ENCODE measurements at places on chromosomes 7 and 10.

- DNase-seq = no peak
These were observed 163.1 kb downstream of the UBE2H start for GRCh38 chr7:129789652-129790051.

DNA sequence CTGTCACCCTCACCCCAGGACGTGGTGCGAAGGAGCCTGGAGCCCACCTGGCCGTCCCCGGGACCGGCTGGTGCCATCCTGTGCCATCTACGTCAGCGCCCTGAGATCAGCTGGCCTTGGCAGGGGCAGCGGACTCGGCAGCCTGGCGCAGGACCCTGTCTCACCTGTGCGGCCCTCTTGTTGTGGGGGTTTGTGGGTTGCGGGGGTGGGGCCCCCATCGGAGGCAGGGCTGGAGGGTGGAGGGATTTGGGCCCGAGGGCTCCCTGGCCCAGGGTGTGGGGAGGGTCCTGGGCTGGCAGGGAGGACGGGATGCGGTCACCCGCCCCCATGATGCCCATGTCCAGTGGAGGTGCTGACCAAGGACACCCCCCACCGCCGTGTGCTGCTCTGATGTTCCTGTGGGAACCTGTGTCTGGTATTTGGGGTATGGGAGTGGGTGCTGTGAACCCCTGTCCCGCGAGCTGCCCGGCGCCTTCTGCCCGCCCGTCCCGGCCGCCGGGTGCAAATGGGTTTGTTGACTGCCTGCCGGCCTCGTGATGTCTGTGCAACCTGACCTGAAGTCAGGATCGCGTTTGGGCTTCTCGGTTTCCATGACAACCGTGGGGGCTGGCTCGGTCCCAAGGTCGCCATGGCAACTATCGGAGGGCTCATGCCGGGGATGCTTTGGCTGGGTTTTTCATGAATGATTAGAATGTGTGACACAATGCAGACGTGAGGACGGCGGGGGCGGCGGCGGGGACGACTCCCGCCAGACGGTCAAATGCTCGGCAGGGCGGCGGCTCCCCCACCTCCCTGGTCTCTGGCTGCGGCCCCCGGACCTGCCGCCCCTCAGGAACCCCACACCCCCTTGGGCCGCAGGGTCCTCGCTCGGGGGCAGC is 7.3 kb downstream of the MAFK start:
- DNase-seq = peak; percentile 62

GRCh38 chr7:69789563-69789962 is 191.3 kb downstream of the AUTS2 start:
- DNase-seq = no peak

GRCh38 chr7:45976485-45976856 is 55.4 kb upstream of the IGFBP3 start:
- DNase-seq = no peak

DNA sequence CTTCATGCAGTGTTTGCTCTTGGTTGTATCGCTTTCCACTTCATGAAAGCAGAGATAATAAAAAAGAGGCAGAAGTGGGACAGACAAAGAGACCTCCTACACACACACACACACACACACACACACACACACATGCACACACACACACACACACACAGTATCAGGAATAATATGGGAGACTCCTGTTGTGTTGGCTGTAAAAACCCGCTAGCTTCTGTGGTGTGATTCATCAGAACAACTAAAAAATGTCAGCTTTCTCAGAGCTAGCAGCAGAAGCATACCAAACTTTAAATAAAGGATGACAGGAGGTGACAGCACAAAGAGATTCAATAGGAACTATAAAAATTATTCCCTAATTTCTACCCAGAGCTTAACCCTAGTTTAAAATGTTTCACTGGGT is 148.2 kb upstream of the LRRTM3 start:
- no peak for DNase-seq
